ENCODE measurements at places on chromosomes 13 and 19.

- H3K4me3 ChIP-seq = no peak overlapping the region
- peaks cover 17% of the 10 kb centered on the region for H3K4me1 ChIP-seq
- H3K36me3 ChIP-seq = peaks cover 25% of the 10 kb centered on the region
- no peak for DNase-seq
- peaks cover 9% of the 10 kb centered on the region for H3K27me3 ChIP-seq
Measured at GRCh38 chr19:1602091-1602707, 3.1 kb downstream of the UQCR11 start.

DNA sequence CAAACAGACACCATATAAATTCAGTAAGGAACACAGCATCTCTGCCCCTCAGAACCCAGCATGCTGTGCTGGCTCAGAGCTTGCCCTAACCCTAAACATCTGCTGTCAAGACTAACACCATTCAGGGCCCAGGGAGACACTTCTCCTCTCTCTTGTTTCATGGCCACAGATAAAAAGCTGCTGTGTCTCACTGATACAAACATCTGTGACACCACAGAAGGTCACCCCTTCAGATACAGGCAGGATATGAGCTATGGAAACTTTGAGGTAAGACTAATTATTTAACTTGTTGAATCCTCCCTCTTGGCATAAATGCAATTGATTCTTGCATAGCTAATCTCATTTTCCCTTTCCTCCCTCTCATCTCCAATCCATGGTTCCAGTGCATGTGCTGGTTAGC, 61.6 kb upstream of the GPR12 start:
- DNase-seq = no peak
- H3K36me3 ChIP-seq = no peaks in the 10 kb centered on the region
- H3K4me3 ChIP-seq = no peak overlapping the region
- peaks cover 5% of the 10 kb centered on the region for H3K27me3 ChIP-seq
- H3K27ac ChIP-seq = peak overlapping the region; percentile 44
- peaks cover 34% of the 10 kb centered on the region for H3K4me1 ChIP-seq

DNA sequence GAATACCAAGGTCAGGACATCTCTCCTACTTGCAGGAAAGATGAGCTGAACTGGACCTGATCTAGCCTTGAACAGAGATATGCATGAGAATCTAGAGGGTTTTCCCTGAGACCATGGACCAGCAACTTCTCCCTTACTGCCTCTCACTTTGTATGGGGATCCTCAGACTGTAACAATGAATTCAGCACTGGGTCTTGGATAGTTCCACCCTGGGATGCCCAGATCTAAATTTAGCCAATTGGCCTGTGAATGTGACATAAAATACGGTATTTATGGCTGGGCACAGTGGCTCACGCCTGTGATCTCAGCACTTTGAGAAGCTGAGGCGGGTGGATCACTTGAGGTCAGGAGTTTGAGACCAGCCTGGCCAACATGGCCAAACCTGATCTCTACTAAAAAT, 15.3 kb upstream of the LILRA2 start:
- no peak overlapping the region for H3K4me3 ChIP-seq
- H3K27me3 ChIP-seq = peaks cover 9% of the 10 kb centered on the region
- no peak overlapping the region for H3K27ac ChIP-seq
- H3K4me1 ChIP-seq = no peaks in the 10 kb centered on the region
- DNase-seq = no peak

DNA sequence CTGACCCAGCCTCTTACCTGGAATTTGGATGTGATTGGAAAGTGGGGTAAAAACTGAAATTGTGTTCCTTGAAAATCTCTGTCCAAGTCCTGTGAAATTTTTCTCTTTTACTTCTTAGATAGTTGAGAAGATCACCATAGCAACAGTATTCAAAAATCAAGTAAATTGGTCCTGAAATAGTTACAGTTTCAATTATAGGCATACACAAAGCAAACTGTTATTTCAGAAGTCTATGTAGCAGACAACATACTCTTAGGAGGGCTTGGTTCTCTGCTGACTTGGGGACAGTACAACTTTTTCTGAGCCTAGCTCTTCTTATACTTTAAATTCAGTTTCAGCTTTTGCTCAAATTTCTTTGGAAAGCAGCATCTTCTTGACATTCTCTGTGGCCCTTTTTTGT, 38.6 kb upstream of the URAD start:
- no peak for DNase-seq
- no peak overlapping the region for H3K27ac ChIP-seq
- peaks cover 27% of the 10 kb centered on the region for H3K4me1 ChIP-seq
- peaks cover 10% of the 10 kb centered on the region for H3K27me3 ChIP-seq
- H3K36me3 ChIP-seq = no peaks in the 10 kb centered on the region

- H3K36me3 ChIP-seq = peaks cover 10% of the 10 kb centered on the region
- H3K27ac ChIP-seq = no peak overlapping the region
- peaks cover 24% of the 10 kb centered on the region for H3K4me1 ChIP-seq
- peak overlapping the region; percentile 89 for H3K4me3 ChIP-seq
- peak; percentile 14 for DNase-seq
Measured at GRCh38 chr19:52786078-52786463, 520 bp downstream of the ZNF600 start.

- no peak for DNase-seq
- H3K4me1 ChIP-seq = peaks cover 82% of the 10 kb centered on the region
- H3K36me3 ChIP-seq = peaks cover 21% of the 10 kb centered on the region
- peak overlapping the region; percentile 95 for H3K27ac ChIP-seq
- no peaks in the 10 kb centered on the region for H3K27me3 ChIP-seq
Measured at GRCh38 chr19:49642492-49643035, 555 bp downstream of the SCAF1 start.

DNA sequence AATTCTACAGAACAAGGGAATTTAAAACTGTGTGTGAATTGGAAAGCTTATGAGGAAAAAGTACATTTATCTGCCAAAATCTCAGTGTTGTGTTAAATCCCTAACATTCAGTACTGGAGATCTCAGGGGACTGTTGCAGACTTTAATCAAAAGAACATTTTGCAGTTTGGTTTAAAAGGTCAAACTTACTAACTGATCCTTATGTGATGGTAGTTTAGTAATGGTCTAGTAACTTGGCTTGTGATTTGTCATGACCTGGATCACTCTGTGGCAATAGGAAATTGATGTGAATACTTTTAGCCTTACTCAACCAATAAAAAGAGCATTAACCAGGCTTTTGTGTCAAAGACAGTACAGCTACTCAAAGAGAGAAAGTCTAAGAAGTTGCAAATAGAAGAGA, 862.1 kb upstream of the MIR17HG start:
- no peak for DNase-seq
- H3K36me3 ChIP-seq = no peaks in the 10 kb centered on the region
- H3K27me3 ChIP-seq = peaks cover 5% of the 10 kb centered on the region
- no peak overlapping the region for H3K4me3 ChIP-seq
- peaks cover 11% of the 10 kb centered on the region for H3K4me1 ChIP-seq

GRCh38 chr19:8832132-8833021, at the start of the genes MBD3L1 and ZNF558:
Gene MBD3L1, plus strand, starts transcription at chr19:8832377. Its CDS starts 10,302 bp downstream, at chr19:8842679.
Gene ZNF558, minus strand, starts transcription at chr19:8832304. Its CDS starts 9,645 bp downstream, at chr19:8822659.
- H3K4me3 ChIP-seq = peak within 1 kb of the TSS; percentile 90
- peaks cover 42% of the 10 kb centered on the region for H3K36me3 ChIP-seq
- peak within 1 kb of the TSS; percentile 96 for H3K27ac ChIP-seq
- H3K27me3 ChIP-seq = peaks cover 3% of the 10 kb centered on the region

DNA sequence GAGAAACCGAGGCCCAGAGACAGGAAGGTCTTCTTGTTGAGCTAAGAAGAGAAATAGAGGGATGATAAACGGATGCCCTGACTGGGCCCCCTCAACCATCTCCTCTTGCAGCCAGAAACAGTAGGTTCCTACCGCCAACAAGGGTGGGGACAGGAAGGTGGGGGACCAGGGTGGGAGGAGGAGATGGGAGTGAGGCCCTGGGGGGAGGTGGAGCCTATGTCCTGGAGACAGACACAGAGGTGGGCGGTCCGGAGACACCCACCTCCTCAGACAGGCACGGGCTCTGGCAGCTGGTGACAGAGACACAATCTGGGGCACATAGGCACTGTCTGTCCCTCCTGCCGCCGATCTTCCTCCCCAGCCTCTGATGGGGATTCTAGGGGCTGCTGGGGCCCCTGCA, 16.9 kb downstream of the GADD45B start:
- H3K4me1 ChIP-seq = peaks cover 33% of the 10 kb centered on the region
- DNase-seq = no peak
- no peaks in the 10 kb centered on the region for H3K36me3 ChIP-seq
- H3K4me3 ChIP-seq = no peak overlapping the region
- H3K27ac ChIP-seq = no peak overlapping the region

DNA sequence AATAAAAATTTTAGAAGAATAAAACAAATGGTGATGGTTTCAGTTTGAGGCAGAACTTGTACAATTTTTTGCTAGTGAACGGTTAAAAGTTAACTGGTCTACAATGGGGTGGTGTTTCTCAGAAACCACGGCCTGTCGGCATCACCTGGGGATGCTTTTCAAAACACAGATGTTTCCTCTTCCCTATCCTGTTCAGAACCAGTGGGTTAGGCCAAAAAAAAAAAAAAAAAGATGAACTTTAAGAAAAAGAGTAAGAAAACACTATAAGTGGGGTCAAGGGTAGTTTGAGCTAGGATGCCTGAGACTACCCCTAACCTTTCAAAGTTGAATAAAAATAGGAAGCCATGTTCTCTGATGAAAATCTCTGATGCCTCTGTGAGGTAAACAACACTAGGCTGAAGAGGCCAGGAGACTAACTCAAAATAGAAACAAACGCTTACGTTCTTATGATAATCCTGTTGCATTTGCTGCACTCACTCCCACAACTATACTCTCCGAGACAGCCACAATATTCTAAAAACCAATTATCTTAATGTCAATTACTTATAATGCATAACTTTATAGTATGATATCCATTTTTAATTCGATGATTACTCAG, 3.3 kb downstream of the MTIF3 start:
- H3K36me3 ChIP-seq = peaks cover 16% of the 10 kb centered on the region
- H3K27me3 ChIP-seq = peaks cover 5% of the 10 kb centered on the region
- H3K27ac ChIP-seq = peak overlapping the region; percentile 69
- DNase-seq = no peak
- no peak overlapping the region for H3K4me3 ChIP-seq
- H3K4me1 ChIP-seq = peaks cover 47% of the 10 kb centered on the region

DNA sequence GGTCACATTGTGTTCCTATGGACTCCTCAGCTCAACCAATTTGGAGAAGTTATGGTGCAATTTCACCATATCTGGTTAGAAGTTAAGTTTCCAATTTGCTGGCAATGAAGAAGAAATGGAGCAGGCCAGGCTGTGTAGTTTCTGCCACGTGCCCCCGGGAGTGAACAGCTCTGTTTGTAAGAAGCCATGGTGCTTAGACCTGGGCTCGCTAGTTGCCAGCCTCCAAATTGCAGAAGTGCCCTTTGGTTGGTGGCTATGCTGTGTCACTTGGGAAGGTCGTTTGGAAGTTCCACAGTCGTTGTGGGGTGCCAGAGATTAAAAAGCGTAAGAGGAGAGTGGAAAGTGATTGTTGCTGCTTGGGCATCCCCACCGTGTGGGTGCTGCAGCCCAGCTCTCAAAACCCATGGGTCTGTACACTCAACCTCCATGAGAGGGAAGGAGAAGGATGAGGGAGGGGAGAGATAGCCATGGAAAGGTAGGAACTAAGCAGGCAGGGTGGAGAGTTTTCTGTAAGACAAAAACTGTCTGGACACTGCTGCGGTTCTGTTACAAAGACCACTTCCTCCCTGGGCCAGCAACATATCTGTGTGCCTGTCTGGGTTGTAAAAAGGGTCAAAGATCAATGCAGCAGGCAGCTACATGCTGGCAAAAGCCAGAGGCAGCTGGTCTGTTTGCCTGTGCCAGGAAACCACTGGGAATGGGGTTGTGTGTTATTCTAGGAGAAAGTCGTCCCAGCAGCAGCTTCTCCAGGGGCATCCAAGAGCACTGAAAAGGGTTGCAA, 10.8 kb downstream of the ALOX5AP start:
- H3K27ac ChIP-seq = peak overlapping the region; percentile 10
- peak overlapping the region; percentile 21 for H3K4me3 ChIP-seq
- peaks cover 14% of the 10 kb centered on the region for H3K27me3 ChIP-seq
- peak; percentile 33 for DNase-seq
- peaks cover 47% of the 10 kb centered on the region for H3K4me1 ChIP-seq

DNA sequence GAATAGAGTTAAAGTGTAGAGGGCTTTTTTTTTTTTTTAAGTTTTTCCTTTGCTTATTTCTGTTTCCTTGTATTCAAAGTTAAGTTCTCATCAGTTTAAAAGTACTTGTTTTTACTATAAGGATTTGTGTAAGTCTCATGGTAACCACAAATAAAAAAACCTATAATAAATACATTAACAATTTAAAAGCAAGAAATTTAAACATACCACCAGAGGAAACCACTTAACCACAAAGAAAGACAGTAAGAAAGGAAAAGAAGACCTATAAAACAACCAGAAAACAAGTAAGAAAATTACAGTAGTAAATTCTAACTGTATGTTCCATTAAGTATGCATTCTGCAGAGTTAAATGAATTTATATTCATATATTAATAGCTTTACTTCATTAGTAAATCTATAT, 999.1 kb upstream of the ATXN8OS start:
- no peaks in the 10 kb centered on the region for H3K27me3 ChIP-seq
- H3K4me3 ChIP-seq = no peak overlapping the region
- no peaks in the 10 kb centered on the region for H3K4me1 ChIP-seq
- no peaks in the 10 kb centered on the region for H3K36me3 ChIP-seq
- no peak for DNase-seq

GRCh38 chr13:34011552-34012085, 193.7 kb downstream of the RFC3 start:
- H3K27ac ChIP-seq = peak overlapping the region; percentile 71
- H3K4me1 ChIP-seq = peaks cover 16% of the 10 kb centered on the region
- H3K4me3 ChIP-seq = no peak overlapping the region
- peaks cover 3% of the 10 kb centered on the region for H3K27me3 ChIP-seq

GRCh38 chr13:81207636-81208035, 866.7 kb upstream of the SPRY2 start:
- no peaks in the 10 kb centered on the region for H3K36me3 ChIP-seq
- H3K27ac ChIP-seq = no peak overlapping the region
- peaks cover 3% of the 10 kb centered on the region for H3K27me3 ChIP-seq
- no peak for DNase-seq
- H3K4me3 ChIP-seq = no peak overlapping the region

All from nephron progenitor cell (in vitro differentiated cells).